ENCODE measurements at places on chromosomes 4 and X. TPM values are rescaled to one million over a fixed set of nuclear protein-coding genes. Genes with fewer than 3 reads are reported as not detected.
A peak's percentile ranks its signal among the peaks of the same experiment; 100 is the strongest.

The KCTD8 gene
- total RNA-seq = 1.1 TPM

DNA sequence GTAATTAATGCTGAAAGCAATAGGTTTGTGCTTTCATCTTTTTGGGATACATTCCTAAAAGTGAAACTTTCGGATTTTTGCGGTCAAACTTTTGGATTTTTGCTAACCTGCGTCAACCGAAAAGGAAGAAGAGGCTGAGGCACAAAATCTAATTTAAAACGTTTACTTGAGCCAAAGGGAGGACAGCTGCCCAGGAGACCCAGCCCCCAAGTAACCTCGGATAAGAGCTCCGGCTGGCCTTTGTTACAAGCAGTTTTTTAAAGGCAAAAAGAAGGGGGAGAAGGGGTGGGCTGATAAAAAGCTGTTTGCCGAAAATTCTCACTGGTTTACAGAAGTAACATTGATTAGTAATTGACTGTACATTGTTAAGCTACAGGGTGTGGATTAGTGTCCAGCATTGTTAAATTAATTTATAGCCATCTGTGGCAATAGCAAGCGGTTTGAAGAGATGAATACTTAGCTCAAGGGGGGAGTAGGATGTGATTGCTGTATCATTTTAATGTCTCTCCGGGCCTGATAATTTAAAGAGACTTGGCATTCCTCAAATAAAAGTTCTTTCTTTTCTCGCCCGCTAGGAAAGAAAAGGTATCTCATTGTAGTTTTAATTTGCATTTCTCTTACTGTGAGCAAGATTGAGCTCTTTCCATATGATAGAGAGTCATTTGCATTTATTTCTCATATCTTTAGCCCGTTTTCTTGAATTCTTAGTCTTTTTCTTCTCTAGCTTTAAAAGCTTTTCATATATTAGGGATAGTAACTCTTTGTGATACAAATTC, 59.1 kb upstream of the USP9X start:
- peak; percentile 60 for DNase-seq

- no peak for DNase-seq
Observed at GRCh38 chr4:57091657-57092162, 18.5 kb downstream of the IGFBP7 start.

DNA sequence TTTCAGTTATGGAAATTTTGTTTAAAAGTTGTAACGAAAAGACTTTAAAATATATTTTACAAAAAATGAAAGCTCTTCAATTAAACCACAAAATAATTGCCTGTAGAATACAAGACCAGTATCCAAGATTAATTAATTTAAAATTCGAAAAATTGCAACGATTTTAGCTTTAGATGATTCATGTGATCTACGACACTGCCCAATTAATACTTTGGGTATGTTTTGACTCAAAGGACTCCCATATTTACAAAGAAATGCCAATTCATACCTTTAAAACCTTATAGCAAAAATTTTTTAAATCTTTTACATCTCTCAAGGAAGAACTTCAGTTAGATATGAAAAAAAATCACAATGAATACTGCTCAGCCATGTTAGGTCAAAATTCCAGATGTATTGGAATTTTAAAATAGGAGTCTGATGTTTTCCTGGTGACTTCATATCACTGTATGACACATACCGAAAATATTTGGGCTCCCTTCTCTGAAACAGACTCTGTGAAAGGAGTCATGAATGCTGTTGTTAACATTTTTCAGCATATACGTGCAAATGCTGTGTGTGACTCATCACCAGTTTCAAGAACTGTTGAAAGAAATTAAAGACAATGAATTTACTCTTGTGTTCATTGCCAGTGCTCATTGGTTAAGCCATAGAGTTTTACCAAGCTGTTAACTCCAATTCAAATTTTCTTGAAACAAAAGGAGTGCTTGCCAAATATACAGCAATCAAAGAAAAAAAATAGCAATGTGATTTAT, 13.8 kb upstream of the SMS start:
- DNase-seq = no peak

DNA sequence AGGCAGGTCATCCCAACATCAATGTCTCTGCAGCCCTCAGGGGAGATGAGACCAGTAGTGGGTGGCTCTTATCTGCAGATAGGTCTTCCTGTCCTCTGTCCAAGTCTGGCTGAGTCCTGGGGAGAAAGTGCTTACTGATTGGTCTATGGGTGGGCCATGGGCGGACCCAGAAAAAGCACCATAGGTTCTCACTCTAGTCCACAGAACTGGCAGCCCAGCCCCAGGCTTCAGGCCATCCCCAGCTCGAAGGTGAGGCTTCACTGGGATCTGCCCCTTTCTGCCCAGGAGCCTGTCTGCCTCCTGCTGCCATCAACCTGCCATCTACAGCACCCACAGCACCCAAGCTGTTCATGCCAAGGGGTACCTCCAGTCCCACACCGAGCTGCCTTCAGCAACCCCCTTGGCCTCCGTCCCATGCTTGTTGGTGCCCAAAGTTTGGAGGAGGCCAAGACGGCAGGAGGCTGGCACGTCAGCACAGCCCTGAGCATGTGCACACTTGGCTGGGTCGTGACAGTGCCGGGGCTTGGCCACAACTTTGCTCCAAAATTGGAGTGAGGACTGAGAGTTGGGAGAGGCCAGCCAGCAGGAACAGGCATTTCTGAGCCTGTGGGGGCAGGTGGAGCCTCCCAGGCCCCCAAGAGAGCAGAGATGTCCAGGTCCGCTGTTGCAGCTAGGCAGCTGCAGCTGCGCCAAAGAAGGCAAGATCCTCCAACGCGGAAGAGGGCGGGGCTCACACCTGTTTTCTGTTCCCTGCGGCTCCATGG, 99.6 kb downstream of the IQCM start:
- no peak for DNase-seq

GRCh38 chrX:39196192-39197102, 395.2 kb downstream of the MID1IP1 start:
- no peak for DNase-seq

DNA sequence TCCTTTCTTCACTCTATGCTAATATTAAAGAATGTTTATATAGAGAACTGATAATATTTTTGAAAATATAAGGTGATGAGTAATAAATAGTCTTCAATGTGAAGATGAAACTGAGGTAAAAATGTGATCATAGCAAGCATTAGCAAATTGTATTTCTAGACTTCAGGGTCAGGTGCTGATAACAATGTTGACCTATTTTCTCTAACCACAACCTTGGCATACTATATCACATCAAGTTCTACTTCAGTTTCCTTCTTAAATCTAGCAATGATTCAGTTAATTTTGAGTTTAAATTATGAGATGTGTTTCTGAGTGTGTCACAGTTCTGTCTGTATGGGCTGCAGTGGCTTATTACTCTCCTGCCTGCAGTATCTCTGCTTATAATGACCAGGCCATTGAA, 209.4 kb downstream of the RAPGEF2 start:
- no peak for DNase-seq
